ENCODE measurements at places on chromosomes 7 and 10.

DNA sequence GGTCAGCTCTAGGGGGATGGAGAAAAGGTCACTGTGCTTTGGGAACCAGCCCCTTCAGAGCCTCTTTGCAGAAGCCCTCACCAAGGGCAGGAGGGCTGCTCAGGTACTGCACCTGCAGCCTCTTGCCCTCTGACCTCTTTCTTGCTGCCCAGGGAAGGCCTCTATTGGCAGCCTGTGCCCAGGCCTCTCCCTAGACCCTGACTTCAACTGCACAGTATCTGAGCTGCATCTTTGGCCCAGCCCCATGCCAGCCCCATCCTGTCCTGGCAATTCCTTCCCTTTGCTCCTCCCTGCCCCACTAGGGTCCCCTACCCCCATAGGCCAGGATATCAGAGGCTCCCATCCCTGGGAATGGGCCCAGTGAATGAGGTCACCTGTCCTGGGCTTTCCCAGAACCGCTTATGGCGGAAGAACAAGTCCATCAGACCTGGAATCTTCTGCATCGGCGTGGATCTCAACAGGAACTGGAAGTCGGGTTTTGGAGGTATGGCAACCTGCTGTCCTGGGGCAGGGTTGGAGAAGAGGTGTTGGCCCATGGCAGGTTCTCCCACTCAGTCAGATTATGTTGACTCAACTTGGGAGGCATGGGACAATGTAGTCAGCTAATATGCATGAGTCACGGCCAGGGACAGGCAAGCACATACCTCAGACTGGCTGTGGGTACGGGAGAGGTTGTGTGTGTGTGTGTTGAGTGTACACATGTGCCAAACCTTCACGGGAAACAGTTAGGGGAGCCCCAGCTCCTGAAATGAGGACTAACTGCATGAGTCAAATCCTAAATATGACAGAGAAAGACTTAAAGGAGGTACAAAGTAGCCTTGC, 17.1 kb upstream of the CPA1 start:
- DNase-seq = no peak

- no peak for DNase-seq
These were observed 403.8 kb downstream of the SORCS3 start for GRCh38 chr10:105044902-105045301.

DNA sequence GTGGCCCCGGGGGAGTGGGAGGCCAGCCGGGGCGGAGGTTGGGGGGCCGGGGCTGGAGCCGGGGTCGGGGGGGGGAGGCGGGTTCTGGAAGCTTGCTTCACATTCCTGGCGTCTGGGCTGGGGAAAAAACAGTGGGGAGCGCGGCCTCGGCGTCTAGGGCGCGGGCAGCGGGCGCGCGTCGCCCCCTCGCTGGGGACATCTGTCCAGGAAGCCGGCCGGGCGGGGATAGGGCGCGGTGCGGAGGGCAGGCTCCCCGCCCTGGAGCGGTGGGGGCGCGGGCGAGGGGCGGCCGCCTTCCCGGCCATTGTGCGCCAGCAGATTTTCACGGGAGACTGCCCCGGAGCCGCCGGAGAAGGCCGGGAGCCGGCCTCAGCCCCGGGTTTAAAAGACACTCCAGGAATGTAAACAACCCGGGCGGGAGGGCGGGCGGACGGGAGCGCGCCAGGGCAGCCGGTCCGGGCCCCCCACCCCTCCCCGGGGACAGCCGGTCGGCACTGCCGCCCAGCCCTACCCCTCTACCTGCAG, 1.4 kb downstream of the ZMIZ1 start:
- DNase-seq = no peak

DNA sequence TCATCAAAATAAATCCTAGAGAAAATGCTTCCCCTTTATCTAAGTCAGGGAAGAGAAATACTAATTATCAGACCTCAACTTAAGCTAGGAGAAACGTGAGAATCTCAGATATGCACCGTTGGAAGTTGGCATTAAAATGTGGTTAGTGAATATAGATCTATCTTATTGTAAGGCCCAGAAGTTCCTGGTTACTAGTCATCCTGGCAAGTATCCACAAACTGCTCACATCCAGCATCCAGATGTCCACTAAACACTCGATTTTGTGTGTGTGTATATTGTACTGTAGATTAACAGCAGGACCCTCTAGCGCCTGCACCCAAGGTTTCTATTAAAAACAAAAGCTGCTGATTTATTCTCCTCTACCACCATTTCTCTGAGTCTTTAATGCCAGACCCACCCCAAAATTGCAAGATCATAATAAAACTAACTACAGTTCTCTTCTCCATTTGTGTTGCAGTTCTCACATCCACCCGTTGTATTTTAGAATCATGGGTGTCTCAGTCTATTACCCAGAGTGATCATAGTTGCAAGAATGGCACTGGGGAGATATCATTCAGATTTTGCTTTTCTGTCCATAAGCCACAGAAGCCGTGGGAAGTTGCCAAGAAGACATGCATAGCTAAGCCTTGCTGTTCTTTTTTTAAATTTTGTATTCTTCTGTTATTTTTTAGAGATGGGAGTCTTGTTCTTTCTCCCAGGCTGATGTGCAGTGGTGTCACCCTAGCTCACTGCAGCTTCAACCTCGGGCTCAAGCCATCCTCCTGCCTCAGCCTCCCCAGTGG, 165.4 kb downstream of the KIAA1217 start:
- no peak for DNase-seq

DNA sequence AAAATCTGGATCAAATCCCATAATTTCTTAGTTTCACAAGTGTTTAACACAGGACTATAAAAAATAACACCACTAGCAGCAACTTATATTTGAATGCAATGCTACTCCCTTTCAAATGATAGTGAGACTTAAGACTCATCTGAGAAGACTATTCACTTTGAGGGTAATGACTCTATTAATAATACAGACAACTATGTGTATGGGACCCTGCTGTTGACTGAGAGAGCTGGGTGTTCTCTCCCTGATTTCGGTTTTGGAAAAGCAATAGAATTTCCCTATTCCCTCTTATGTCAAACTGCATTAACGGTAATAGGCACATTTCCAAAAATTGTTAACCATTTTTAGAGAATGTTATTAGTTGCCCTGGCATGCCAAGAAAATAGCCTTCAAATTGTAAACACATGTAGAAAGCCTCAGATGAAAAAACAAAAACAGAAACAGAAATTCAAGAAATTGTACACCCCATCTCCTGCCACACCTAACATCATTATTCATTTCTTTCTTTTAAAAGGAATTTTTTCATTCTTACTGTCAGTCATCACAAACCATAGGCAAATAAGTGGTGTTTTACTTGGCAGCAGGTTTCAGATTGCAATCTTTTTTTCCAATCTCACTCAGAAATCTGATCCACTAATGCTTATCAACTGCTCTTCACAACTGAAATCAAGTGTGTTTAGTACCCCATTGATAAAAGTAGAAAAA, 153.7 kb downstream of the TFPI2 start:
- DNase-seq = no peak
